ENCODE measurements at places on chromosomes 7 and 10.

DNA sequence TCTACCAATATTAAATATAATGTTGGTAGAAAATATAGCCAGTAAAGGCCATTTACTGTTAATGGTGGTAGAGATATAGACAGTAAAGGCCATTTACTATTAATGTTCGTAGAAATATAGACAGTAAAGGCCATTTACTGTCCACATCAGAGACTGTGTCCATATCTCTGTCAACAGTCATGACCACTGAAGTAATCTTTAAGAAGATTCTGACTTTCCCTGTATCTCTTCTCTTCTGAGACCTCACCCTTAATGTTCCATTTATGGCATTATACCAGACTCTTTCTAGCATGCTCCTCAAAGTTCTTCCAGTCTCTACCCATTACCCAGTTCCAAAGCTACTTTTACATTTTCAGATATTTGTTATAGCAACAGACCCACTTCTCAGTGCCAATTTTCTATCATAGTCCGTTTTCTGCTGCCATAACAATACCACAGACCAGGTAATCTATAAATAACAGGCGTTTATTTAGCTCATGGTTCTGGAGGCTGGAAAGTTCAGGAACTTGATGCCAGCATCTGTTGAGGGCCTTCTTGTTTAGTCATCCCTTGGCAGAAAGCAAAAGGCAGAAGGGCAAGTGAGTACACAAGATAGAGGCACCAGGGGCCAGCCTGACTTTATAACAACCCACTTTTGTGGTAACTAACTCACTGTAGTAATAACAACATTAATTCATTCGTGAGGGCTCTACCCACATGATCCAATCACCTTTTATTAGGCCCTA lies 7.9 kb upstream of the NUDCD3 start:
- no peak for DNase-seq

- no peak for DNase-seq
Observed at GRCh38 chr7:121546632-121547543, 150.8 kb upstream of the FAM3C start.

DNA sequence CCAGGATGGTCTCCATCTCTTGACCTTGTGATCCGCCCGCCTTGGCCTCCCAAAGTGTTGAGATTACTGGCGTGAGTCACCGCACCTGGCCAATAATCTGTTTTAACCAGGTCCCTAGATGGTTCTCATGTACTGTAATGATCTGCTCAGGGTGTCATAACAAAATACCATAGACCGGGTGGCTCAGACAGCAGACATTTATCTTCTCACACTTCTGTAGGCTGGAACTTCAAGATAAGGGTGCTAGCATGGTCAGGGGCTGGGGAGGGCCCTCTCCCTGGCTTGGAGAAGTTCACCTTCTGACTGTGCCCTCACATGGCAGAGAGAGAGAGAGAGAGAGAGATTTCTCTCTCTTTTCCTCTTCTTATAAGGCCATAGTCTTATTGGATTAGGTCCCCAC lies 279.4 kb upstream of the LYZL1 start:
- DNase-seq, result no peak

DNA sequence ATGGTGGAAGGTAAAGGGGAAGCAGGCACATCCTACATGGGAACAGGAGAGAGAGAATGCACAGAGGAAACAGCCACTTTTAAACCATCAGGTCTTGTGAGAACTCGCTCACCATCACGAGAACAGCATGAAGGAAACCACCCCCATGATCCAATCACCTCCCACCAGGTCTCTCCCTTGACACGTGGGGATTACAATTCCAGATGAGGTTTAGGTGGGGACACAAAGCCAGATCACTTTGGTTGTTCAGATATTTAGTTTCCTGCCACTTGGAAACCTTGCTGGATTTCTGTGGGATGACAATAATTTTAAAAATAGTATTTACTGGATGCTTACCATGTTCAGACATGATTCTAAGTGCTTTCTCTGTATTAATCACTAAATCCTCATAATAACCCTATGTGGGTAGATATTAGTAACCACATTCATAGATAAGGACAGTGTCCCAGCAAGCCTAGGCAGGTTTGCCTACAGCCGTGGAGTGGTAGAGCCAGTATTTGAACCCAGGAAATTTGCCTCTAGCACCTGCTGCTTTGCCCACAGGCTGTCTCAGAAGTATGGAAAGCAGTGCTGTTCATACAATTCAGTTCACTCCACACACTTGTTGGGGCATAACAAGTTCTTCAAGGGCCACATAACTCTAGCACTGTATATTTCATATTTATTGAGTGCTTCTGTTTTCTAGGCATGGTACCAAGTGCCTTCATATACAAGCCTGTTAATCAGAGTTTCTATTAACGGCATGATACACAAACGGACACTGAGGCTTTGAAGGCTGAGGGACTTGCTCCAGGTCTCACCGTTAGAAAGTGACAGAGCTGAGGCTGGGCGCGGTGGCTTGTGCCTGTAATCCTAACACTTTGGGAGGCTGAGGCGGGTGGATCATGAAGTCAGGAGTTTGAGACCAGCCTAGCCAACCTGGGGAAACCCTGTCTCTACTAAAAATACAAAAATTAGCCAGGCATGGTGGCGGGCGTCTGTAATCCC lies 8.3 kb downstream of the TLL2 start:
- DNase-seq, result no peak

DNA sequence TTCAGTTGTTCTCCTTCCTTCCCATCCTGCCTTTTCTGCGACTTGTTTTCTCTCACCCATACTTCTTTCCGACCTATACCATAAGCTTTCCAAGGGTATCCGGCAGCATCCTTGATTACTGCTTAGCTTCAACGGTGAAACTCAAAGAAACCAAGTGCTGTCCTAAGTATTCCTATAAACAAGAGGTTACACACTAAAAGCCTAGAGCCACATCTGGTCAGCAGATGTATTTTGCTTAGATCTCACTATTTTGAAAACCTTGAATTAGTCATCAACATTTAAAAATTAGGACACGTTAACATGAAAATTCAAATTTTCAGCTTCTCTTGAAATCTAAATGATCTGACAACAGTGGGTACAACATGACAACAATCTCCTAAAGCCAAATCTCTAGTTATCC lies 20.0 kb downstream of the ARHGAP21 start:
- DNase-seq, result no peak

DNA sequence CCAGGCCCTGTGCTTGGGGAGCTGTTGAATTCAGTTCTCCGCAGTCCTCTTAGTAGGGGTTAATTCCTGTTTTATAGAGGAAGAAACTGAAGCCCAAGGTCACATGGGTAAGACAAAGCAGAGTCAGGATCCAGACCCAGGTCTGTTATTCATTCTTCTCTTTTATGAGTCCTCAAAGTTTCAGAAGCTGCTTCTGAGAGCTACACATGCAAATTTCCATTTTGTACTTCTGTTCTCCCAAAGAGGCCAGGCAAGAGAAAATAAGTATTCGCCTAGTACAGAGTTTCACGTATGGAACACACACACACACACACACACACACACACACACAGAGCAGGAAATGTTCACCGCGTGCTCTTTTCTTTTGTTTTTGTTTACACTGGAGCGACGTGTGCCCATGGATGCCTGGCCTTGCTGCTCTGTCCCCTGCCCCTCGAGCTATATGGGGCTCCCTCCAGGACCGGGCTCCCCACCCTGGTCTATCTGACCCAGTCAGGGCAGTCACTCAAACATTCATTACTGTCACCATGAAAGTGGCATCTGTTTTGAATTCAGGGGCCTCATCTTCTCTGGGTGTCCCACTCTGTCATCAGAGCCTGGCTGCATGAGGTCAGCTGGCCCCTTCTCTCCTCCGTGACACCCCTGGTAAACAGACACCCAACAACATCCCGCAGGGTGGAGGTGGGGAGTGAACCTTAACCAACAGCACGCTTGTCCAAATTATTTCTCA lies 84.4 kb downstream of the TNS3 start:
- DNase-seq, result no peak

GRCh38 chr7:20198260-20198659 lies 18.9 kb downstream of the MACC1 start:
- no peak for DNase-seq

DNA sequence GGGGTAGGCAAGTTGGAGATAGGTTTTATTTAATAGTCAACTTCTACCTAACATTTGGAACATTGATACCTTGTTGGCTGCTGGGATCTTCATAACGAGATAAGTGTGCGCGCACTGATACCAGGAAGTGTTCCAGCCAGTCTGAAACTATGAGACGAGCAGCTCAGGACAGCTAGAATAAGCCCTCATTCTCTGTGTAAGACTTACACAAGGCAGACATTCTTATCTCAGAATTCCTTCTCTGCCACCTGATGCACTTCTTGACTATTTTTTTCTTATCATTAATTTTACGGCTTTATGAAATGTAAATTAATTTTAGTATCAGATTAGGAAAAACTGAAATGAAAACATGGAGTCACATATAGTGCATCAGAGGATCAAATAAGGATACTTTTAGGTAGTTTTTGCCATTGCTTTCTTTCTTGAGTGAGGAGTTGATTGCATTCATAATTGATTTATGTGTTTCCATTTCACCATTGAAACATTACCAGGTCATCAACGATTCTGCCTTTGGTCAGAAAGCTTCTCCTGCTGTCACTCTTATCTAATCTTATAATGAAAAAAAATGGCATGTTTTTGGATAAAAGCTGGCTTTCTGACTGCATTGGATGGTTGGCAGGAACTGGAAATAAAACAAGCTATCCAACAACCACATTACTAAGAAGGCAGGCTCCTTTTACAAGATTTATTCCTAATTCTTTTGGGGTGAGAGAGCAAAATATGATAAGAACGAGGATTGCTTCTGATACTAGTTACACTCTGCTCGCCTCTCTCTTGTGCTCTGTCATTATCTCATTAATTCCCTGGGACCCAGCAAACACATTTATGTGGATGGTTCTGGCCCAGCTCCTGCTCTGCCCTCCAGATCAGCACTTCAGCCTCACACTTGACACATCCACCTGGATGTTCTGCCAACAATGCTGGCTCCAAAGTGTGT lies 40.4 kb upstream of the ABCB5 start:
- no peak for DNase-seq

GRCh38 chr10:74981831-74982633 lies 129.4 kb upstream of the SAMD8 start:
- no peak for DNase-seq

DNA sequence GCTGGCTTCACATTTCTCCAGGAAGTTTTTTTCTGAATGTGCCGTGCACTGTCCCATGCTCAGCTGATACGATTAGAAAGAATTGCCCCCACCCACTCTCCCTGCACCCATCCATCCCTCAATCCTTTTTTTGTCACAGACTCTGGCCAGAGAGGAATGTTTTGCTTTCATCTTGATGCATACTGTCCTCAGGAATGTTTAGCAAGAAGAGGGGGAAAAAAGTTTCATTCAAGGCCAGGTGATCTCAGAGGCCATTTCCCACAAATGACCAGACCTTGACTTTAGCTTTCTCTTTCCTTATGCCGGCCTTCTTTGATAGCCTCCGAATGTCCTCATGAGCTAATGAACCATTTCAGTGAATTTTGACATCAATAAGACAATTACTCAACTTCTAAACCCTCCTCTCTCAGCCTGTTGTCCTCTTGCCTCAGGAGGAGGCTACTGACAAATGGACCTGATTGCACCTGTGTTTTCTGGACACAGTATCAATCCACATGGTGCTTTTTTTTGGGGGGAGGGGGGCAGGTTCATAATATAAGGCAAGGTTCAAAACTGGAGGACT lies 105.0 kb upstream of the KLF6 start:
- no peak for DNase-seq

DNA sequence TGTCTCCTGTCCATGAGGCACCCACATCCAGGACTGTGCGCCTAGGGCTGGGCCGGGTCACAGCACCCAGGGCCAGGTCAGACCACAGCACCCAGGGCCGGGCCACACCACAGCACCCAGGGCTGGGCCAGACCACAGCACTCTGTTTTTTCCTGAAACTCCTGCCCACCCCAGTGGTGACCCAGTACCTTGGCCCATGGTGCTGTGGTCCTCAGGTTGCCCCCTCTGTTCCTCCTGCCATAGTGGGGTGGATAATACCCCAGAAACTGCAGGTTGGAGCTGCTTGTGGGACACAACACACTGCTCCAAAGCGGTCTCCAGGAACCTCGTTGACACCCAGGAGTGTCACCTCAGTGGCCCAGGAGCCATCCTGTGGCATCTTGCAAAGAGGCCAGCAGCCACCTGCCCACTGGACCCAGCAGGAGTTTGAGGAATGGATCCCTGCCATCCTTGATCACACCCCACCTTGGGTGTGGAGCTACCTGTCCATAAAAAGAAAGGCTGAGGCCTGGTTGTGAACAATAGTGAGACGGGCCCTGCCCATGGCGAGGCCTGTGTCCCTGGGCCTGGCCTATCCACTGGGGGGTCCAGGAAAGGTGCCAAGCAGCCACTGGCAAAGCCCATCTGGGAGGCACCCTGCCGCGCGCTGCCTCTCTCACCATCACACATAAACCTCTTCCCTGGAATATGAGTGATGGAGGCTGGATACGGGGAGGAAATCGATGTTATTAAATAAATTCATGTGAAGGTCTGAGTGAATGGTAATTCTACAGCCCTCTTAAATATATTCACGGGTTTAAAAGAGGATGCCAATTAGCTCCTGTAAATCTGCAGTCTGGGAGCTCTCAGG lies 89.0 kb downstream of the NKX6-2 start:
- DNase-seq, result no peak

DNA sequence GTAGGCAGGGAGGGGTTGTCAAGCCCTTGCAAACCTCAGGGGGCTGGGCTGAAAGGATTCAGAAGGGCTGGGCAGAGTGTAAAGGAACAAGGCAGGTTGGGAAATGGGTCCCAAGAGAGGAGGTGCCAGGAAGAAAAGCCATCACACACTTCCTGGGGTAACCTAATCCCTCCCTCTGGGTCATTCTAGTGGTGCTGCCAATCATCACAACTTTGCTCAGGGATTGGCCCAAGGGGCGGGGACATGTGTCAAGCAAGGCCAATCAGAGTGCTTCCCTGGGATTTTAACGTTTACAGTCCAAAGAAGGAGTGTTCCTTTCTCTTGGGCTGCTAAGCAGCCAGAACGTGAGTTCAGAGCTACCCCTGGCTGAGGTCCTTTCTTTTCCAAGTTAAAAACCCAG lies 57.1 kb upstream of the NPTX2 start:
- no peak for DNase-seq

DNA sequence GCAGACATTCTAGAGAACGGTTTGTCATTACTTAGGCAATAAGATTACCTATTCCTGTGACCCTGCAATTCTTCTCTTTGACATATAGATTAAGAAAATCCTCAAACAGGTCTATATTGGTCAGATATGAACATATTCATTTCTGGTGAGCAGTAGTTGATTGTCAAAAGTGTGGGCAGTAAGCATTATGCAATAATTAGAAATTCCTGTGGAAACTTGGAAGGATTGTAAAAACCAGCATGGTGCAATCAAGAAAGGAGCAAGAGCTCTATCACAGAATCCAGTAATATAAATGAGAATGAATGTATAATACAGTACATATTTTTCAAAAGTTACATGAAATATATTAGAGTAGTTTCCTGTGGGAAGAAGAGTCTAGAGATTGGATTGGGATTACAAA lies 406.5 kb downstream of the SUGCT start:
- DNase-seq, result no peak

- no peak for DNase-seq
Observed at GRCh38 chr10:85575441-85575840, 791.2 kb downstream of the GRID1 start.

DNA sequence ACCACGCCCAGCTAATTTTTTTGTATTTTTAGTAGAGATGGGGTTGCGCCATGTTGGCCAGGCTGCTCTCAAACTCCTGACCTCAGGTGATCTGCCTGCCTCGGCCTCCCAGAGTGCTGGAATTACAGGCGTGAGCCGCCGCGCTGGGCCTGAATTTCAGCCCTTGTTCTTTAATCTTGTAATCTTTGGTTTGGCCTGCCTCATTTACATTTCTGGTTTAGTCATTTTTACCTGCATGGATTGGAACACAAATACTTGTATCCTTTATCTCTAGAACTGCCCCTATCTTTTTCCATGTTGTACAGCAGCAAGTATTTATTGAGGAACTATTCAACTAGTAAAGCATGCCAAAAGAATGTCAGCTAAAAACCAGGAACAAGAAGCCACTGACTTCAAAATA lies 195.6 kb upstream of the FRMD4A start:
- no peak for DNase-seq
